ENCODE measurements at places on chromosomes 3 and 15. TPM values are rescaled to one million over a fixed set of nuclear protein-coding genes. Genes with fewer than 3 reads are reported as not detected.

DNA sequence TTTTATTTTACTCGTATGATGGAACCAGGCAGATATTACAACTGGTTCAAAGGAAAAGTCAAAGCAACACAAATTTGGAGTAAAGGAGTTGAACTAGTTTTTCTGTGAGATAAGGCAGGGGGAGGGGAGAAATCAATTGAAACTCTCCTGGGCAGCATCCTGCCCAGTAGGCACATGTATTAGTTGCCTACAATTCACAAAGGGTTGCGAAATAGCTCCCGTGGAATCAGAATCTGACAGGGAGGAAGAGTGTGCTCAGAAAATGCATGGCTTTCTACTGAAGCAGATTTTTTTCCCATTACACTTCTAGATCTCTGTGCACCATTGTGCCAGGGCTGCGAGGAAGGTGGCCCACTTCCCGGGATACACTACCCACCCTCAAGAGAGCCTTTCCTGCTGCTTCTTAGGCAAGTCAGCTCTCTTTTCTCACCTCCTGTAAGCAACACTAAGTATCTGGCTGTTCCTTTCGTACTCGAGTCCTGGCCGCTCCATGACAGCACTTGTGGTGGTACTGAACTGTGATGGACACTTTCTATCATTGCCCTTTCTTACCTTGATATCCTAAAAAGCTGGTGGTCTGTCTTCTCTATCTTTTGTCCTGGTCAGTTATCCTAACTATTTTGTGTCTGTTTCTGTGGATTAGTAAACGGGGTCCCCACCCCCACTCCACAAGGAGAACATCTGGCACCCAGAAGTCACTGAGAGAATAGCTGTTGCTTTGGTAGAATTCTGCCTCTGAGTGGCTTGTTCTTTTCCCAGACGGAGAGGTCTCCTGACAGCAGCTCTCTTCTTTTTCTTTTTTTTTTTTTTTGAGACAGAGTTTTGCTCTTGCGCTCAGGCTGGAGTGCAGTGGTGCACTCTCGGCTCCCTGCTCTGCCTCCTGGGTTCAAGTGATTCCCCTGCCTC, 74.8 kb downstream of the RPL39L start:
- peak overlapping the region; percentile 32 for H3K27ac ChIP-seq
- H3K4me3 ChIP-seq = no peak overlapping the region
- H3K36me3 ChIP-seq = peaks cover 5% of the 10 kb centered on the region
- H3K27me3 ChIP-seq = no peaks in the 10 kb centered on the region
- peak; percentile 47 for DNase-seq

- H3K36me3 ChIP-seq = peaks cover 75% of the 10 kb centered on the region
- H3K4me1 ChIP-seq = no peaks in the 10 kb centered on the region
- no peak overlapping the region for H3K27ac ChIP-seq
- DNase-seq = no peak
- H3K27me3 ChIP-seq = no peaks in the 10 kb centered on the region
Observed at GRCh38 chr3:101791778-101792177, 12.8 kb downstream of the NXPE3 start.

- no peaks in the 10 kb centered on the region for H3K36me3 ChIP-seq
- DNase-seq = no peak
- H3K27me3 ChIP-seq = no peaks in the 10 kb centered on the region
- no peak overlapping the region for H3K27ac ChIP-seq
- H3K4me1 ChIP-seq = no peaks in the 10 kb centered on the region
Observed at GRCh38 chr15:73021139-73021621, 31.1 kb upstream of the NEO1 start.

- H3K27ac ChIP-seq = no peak overlapping the region
- H3K27me3 ChIP-seq = no peaks in the 10 kb centered on the region
- DNase-seq = no peak
Observed at GRCh38 chr3:4956099-4956498, 23.1 kb upstream of the BHLHE40 start.

The CELSR3 gene
- total RNA-seq = 1.2 TPM

DNA sequence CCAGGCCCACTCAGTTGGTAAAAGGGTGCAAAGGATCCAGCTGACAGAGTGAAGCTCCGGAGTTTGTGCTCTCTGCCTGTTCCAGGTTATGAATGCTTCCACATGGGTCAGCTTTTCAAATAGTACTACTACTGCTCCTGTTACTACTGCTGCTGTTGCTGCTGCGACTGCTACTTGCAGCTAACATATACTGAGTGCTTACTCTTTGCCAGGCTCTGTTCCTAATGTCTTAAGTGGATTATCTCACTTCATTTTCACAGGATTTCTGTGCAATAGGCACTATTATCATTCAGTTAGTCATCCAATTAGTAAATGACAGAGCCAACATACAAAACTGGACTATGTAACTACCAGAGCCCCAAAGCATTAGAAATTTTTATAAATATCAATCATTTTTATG, 106.5 kb downstream of the IQCH start:
- peak; percentile 52 for DNase-seq
- no peaks in the 10 kb centered on the region for H3K27me3 ChIP-seq
- no peaks in the 10 kb centered on the region for H3K4me1 ChIP-seq
- no peak overlapping the region for H3K27ac ChIP-seq
- H3K36me3 ChIP-seq = no peaks in the 10 kb centered on the region

The GABRB3 gene
- not detected for total RNA-seq

DNA sequence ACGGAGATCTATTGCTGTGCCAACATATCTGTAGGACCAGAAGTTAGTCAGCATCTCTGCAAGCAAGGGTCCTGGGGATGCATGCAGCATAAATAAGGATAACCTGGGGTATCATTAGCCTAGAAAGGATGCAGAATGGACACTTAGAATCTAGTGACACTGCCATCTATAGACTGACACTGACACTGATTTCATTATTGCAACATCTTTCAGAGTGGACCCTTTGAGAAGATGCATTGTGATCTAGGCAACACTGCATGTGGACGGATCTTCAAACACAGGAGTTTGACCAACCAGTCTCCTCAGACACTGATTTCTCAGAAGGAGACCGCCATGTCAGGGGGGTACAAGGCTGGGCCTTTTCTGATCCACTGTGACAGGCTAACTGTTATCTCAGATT, 52.4 kb downstream of the SCN10A start:
- no peaks in the 10 kb centered on the region for H3K4me1 ChIP-seq
- no peaks in the 10 kb centered on the region for H3K36me3 ChIP-seq
- DNase-seq = no peak
- no peak overlapping the region for H3K4me3 ChIP-seq

GRCh38 chr3:137761563-137762503, 2.3 kb upstream of the SOX14 start:
- DNase-seq = no peak
- no peaks in the 10 kb centered on the region for H3K4me1 ChIP-seq
- H3K36me3 ChIP-seq = no peaks in the 10 kb centered on the region
- H3K27ac ChIP-seq = no peak overlapping the region

The SLC28A1 gene
- total RNA-seq = not detected

GRCh38 chr3:181105646-181106045, 116.1 kb upstream of the DNAJC19 start:
- no peak overlapping the region for H3K27ac ChIP-seq
- H3K4me3 ChIP-seq = no peak overlapping the region
- DNase-seq = peak; percentile 24
- H3K27me3 ChIP-seq = no peaks in the 10 kb centered on the region
- H3K4me1 ChIP-seq = no peaks in the 10 kb centered on the region

Data from A673 (cell line).